Left ventricle myocardium inferior (tissue), 1 donor: ENCODE measurements at places on chromosomes 4 and X.

- H3K36me3 ChIP-seq, result no peaks in the 10 kb centered on the region
- no peak overlapping the region for H3K4me3 ChIP-seq
- H3K27ac ChIP-seq, result no peak overlapping the region
- no peaks in the 10 kb centered on the region for H3K4me1 ChIP-seq
Measured at GRCh38 chr4:19135895-19136633, 1114.5 kb upstream of the LCORL start.

DNA sequence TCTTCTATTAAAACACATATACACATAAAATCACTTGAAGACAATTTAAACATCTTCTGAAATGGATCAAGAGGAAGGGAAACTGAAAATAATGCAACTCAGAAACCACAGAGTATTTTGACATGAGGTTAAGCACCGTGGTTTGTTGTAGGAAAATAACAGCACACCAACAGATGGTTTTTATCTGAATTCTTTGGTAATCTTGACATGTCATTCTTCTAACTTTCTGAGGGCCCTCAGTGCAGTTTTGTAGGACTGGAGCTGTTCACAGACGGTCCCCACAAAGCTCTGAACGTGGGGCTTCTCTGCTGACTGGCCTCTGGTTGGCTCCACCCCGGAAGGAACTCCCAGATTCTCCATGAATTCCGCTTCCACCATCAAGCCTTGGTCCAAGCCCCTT lies 16.0 kb upstream of the TLR8 start:
- DNase-seq, result no peak
- no peak overlapping the region for H3K27ac ChIP-seq
- no peak overlapping the region for H3K4me3 ChIP-seq
- no peaks in the 10 kb centered on the region for H3K36me3 ChIP-seq

DNA sequence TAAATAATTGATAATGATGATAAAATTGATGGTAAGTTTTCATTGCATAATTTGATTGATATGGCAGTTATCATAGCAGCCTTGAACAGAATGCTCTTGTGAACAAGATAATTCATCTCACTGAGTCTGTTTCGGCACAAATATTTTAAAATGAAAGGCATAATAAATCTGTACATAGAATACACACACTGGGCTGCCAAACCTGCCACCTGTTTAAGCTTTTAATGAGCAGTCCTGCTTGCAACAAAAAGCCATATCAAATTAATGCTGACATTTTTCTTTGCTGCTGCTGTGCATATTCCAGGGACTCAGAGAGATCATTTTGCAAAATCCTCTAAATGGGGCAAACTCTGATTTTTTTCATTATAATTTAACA lies 201.1 kb downstream of the ARHGAP24 start:
- no peak overlapping the region for H3K27ac ChIP-seq
- no peak for DNase-seq
- H3K4me1 ChIP-seq, result peaks cover 18% of the 10 kb centered on the region
- H3K27me3 ChIP-seq, result no peaks in the 10 kb centered on the region
- no peaks in the 10 kb centered on the region for H3K36me3 ChIP-seq
- no peak overlapping the region for H3K4me3 ChIP-seq

- peaks cover 8% of the 10 kb centered on the region for H3K4me1 ChIP-seq
- H3K4me3 ChIP-seq, result no peak overlapping the region
- DNase-seq, result no peak
- H3K27me3 ChIP-seq, result no peaks in the 10 kb centered on the region
Measured at GRCh38 chr4:99404595-99405287, 30.4 kb downstream of the ADH7 start.

GRCh38 chr4:145281951-145282350 lies 101.6 kb upstream of the OTUD4 start:
- no peaks in the 10 kb centered on the region for H3K36me3 ChIP-seq
- H3K27ac ChIP-seq, result no peak overlapping the region
- H3K4me3 ChIP-seq, result no peak overlapping the region
- H3K27me3 ChIP-seq, result no peaks in the 10 kb centered on the region
- peaks cover 46% of the 10 kb centered on the region for H3K4me1 ChIP-seq
- no peak for DNase-seq

DNA sequence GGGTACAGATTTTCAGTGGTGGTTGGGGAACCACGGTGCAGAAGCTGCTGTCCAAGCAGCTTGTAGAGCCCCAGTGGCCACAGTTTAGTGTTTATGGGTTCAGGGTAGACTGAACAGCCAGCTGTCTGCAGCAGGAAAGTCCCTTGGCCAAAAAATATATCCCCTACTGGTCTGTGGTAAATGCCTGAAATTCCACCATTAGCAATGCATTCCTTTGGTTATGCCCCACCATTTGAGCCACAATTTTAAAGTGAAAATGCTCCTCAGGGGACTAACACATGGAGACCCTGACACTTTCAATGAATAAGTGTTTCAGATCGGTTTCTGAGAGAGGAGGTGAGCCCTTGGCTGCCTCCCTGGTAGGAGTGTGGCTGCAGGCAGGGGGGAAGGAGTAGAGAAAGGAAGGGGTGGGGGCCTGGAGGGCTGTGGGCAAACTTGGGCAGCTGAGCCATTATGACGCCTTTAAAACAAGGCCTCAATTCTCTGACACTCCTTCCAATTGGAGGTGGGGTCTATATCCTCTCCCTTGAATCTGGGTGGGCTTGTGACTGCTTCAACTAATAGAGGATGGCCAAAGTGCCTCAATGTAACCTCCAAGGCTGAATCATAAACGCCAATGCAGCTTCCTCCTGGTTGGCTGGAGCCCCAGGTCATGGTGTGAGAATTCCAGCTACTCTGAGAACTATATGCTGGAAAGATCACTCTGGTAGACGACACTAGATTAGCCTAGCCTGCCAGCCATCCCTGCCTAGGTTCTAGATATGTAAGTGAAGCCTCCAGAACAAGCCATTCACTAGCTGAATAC lies 75.8 kb upstream of the ATP6AP2 start:
- H3K27me3 ChIP-seq, result no peaks in the 10 kb centered on the region
- H3K4me1 ChIP-seq, result no peaks in the 10 kb centered on the region
- no peak overlapping the region for H3K4me3 ChIP-seq
- no peak for DNase-seq

- DNase-seq, result no peak
- H3K27ac ChIP-seq, result no peak overlapping the region
- H3K36me3 ChIP-seq, result no peaks in the 10 kb centered on the region
- H3K4me3 ChIP-seq, result no peak overlapping the region
- no peaks in the 10 kb centered on the region for H3K27me3 ChIP-seq
Measured at GRCh38 chrX:108417257-108417656, 21.0 kb downstream of the COL4A6 start.

GRCh38 chrX:17009856-17010625 lies 63.6 kb downstream of the REPS2 start:
- H3K36me3 ChIP-seq, result no peaks in the 10 kb centered on the region
- no peaks in the 10 kb centered on the region for H3K27me3 ChIP-seq
- H3K4me1 ChIP-seq, result no peaks in the 10 kb centered on the region
- H3K4me3 ChIP-seq, result no peak overlapping the region

DNA sequence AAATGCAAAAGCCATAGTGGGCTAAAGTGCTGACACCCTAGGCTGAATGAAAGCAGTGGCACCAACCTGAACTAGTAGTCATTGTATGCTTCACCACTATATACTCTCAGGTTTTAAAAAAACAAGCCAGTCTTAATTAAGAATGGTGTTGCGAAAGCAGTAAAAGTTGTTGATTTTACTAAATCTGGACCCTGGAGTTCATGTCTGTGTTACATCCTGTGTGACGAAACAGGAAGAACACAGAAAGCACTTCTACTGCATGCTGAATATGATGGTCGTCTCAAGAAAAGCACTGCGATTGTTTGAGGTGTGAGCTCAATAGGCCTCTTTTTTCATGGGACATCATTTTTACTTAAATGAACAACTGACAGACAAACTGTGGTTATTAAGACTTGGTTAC lies 24.2 kb upstream of the GDPD2 start:
- H3K27ac ChIP-seq, result no peak overlapping the region
- DNase-seq, result no peak
- no peaks in the 10 kb centered on the region for H3K27me3 ChIP-seq
- no peaks in the 10 kb centered on the region for H3K36me3 ChIP-seq

DNA sequence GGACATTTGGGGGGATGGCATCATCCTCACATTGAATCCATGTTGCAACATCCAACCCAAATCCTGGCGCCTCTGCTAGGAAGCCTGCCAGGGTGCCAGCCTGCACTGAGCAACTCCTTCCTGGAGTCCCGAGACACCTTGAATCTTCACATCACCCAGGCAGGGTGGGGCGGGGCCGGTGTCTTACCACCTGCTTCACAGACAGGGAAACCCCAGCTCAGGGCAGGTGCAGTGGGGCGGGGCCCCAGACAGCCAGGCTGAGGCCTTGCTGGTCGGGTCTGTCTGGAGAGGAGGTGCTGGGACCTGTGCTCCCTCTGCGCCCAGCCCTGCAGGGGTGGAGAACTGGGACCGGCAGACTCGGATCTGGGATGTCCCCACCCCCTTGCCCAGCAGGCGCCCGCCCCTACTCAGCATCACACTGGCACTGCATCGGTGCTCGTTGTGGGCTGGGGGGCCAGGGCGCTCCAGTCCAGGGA lies 31.5 kb upstream of the HTRA3 start:
- peaks cover 46% of the 10 kb centered on the region for H3K36me3 ChIP-seq
- no peak for DNase-seq
- H3K4me1 ChIP-seq, result peaks cover 12% of the 10 kb centered on the region
- H3K4me3 ChIP-seq, result no peak overlapping the region
- H3K27ac ChIP-seq, result no peak overlapping the region

- no peak overlapping the region for H3K4me3 ChIP-seq
- H3K4me1 ChIP-seq, result no peaks in the 10 kb centered on the region
- H3K36me3 ChIP-seq, result peaks cover 48% of the 10 kb centered on the region
- DNase-seq, result no peak
Measured at GRCh38 chr4:129064717-129065116, 28.6 kb downstream of the SCLT1 start.

DNA sequence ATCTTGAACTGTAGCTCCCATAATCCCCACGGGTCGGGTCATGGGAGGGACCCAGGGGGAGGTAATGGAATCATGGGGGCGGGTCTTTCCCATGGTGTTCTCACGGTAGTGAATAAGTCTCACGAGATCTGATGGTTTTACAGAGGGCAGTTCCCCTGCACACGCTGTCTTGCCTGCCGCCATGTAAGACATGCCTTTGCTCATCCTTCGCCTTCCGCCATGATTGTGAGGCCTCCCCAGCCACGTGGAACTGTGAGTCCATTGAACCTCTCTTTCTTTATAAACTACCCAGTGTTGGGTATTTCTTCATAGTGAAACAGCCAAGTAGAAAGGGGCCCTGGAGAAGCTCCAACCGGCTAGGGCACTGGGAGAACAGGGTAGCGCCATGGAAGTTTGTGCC lies 12.3 kb downstream of the CTAG1A start:
- H3K27ac ChIP-seq, result no peak overlapping the region
- H3K27me3 ChIP-seq, result no peaks in the 10 kb centered on the region
- no peaks in the 10 kb centered on the region for H3K36me3 ChIP-seq
- H3K4me3 ChIP-seq, result no peak overlapping the region
- no peaks in the 10 kb centered on the region for H3K4me1 ChIP-seq
- DNase-seq, result no peak

- no peaks in the 10 kb centered on the region for H3K27me3 ChIP-seq
- peak overlapping the region; percentile 99 for H3K27ac ChIP-seq
- H3K4me1 ChIP-seq, result peaks cover 45% of the 10 kb centered on the region
- H3K4me3 ChIP-seq, result peak overlapping the region; percentile 86
Measured at GRCh38 chr4:98260047-98260578, 1.1 kb upstream of the RAP1GDS1 start.

DNA sequence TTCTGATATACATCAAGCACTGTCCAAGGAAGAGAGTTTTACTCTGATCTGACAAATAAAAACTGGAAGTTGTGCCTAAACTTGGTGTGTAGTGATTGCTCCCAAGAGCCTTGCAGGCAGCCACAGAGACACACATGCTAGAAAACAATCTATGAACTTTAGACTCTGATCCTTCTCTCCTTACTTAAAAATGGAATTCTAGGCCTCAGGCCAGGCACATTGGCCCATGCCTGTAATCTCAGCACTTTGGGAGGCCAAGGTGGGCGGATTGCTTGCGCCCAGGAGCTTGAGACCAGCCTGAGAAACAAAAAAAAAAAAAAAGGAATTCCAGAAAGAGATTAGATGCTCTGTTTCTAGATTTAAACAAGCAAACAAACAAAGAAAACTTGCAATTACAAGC lies 45.6 kb upstream of the S100G start:
- peaks cover 20% of the 10 kb centered on the region for H3K4me1 ChIP-seq
- no peaks in the 10 kb centered on the region for H3K27me3 ChIP-seq
- no peaks in the 10 kb centered on the region for H3K36me3 ChIP-seq

GRCh38 chr4:100842856-100843255 lies 325.0 kb upstream of the EMCN start:
- no peaks in the 10 kb centered on the region for H3K4me1 ChIP-seq
- H3K27ac ChIP-seq, result no peak overlapping the region
- H3K4me3 ChIP-seq, result no peak overlapping the region
- H3K36me3 ChIP-seq, result no peaks in the 10 kb centered on the region
- DNase-seq, result no peak
- H3K27me3 ChIP-seq, result no peaks in the 10 kb centered on the region
